Esophagus mucosa (tissue), 1 donor: ENCODE measurements at places on chromosomes 2 and 18. TPM values are rescaled to one million over a fixed set of nuclear protein-coding genes. Genes with fewer than 3 reads are reported as not detected.

DNA sequence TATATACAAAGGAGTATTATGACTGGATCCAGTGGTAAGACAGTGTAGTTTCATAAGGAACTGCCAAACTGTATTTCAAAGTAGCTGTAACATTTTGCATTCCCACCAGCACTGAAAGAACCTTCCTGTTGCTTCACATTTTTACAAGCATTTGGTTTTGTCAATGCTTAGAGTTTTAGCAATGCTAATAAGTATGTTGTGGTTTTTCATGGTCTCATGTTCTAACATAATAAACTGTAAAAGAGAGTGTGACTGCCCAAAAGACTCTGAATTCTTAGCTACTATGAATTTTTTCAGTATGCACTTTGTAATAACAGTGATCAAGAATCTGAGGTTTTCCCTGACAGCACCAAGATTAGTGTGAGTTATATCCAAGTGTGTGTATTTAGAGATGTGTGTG lies 604.2 kb downstream of the XIRP2 start:
- ATAC-seq = no peak

GRCh38 chr2:219277703-219278654 lies 1.2 kb upstream of the DNAJB2 start:
- peak; percentile 30 for ATAC-seq

GRCh38 chr2:144801325-144801724 lies 281.4 kb upstream of the ZEB2 start:
- no peak for ATAC-seq

DNA sequence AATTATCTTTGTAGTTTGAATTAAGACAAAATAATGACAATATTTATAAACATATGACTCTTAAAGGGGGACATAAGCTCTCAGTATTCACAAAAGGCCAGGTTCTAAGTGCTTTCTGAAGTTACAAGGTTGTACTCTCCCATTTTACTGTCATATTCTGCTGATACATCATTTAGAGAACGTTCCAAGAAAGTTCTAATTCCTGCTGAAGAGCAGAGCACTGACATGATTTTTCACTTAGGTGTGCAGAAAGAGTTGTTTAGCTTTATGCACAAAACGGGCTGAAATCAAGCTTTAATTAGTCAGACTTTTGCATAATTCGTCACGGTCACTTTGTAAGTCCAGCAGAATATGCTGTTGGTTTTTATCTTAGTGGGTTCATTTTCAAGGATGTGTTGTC lies 37.3 kb downstream of the ADAM23 start:
- no peak for ATAC-seq

DNA sequence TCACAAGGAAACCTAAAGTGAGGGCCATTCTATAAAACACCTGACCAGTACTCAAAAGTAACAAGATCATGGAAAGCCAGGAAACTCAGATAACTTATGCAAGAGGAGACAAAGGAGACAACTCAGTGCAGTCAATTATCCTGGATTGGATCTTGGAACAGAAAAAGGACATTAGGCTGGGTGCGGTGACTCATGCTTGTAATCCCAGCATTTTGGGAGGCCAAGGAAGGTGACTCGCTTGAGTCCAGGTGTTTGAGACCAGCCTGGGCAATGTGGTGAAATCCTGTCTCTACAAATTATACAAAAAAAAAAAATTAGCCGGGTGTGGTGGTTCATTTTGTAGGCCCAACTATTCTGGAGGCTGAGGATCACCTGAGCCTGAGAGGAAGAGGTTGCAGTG lies 424.5 kb upstream of the SPRED2 start:
- no peak for ATAC-seq

GRCh38 chr2:22247466-22247865 lies 1123.7 kb downstream of the TDRD15 start:
- no peak for ATAC-seq

- no peak for ATAC-seq
Observed at GRCh38 chr18:61394983-61395382, 61.8 kb downstream of the CDH20 start.

DNA sequence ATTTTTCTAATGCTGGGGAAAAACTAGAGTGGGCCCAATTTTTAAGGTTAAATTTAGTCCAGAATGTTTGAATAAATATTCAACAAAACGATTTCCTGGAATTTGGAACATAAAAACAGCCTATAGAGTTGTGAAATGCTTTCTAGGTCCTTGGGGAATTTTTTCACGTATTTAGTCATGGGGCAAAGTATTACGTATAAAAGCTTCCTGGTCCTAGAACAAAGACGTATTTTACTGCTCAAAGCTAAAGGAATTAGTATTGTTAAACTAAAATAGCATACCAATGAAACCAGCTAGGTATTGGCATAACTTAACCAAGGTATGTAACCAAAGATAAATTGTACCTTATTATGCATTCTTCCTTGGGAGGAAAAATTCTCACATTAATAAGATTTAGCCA lies 1.6 kb downstream of the SESTD1 start:
- ATAC-seq = peak; percentile 33

GALNT14 gene
- 26.7 TPM for total RNA-seq

ADD2 gene
- 0.56 TPM for total RNA-seq

DPP10 gene
- total RNA-seq = not detected

ACTG2 gene
- total RNA-seq = 40.8 TPM

CNNM4 gene
- total RNA-seq = 9.3 TPM
